Endothelial cell (in vitro differentiated cells): ENCODE measurements at places on chromosomes 1 and 21.
A peak's percentile ranks its signal among the peaks of the same experiment; 100 is the strongest.

GRCh38 chr21:41254090-41254700 is 62.4 kb upstream of the FAM3B start:
- DNase-seq: no peak

GRCh38 chr1:206512851-206513180 is 5.5 kb downstream of the RASSF5 start:
- DNase-seq: no peak

GRCh38 chr1:214404571-214405213 is 123.7 kb downstream of the SMYD2 start:
- no peak for DNase-seq

DNA sequence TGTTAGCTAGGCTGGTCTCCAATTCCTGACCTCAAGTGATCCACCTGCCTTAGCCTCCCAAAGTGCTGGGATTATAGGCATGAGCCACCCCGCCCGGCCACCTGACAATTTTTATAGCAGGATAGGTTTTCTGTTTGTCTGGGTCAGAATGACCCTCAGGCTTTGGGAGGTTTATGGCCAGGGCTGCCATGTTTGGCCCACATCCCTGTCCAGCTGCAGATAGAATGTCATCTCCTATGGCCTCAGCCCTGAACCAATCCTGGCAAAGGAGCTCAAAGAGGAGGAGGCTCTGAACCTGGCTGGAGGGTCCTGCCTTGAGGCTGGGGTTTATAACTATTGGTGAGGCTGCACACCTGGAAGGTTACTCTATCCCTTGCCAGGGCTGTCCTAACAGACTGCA is 83.0 kb downstream of the HMGB4 start:
- DNase-seq: no peak

GRCh38 chr1:214967865-214968575 is 114.5 kb upstream of the KCNK2 start:
- no peak for DNase-seq

GRCh38 chr1:9187004-9187403 is 47.6 kb upstream of the H6PD start:
- DNase-seq: no peak

- DNase-seq: no peak
Measured at GRCh38 chr1:195439661-195440060, 1168.6 kb downstream of the KCNT2 start.

- DNase-seq: no peak
Measured at GRCh38 chr21:42941696-42942085, 16.3 kb upstream of the ERVH48-1 start.

DNA sequence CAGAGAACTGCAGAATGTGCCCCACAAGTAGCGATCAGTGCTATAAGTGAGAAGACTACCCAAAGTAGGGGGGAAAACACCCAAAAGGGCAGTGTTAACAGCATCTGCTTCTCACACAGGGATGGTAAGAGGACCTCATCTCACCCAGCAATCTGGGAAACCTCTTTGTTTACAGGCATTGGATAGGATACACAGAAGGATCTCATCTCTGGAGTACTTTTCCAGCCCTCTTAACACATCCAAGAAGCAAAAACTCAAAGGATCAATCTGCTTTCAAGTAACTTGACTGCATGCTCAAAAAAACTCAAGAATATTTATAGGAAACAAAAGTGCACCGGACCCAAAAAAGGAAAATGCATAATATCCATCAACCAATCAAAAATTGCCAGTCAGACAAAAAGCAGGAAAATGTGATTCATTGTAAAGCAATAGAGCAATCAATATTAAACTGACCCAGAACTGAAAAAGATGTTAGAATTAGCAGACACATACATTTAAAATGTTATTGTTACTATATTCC is 311.0 kb upstream of the CXADR start:
- no peak for DNase-seq

- no peak for DNase-seq
Measured at GRCh38 chr1:13681921-13682320, 18.1 kb upstream of the PRDM2 start.

- DNase-seq: no peak
Measured at GRCh38 chr1:222370913-222371675, 176.8 kb downstream of the HHIPL2 start.

DNA sequence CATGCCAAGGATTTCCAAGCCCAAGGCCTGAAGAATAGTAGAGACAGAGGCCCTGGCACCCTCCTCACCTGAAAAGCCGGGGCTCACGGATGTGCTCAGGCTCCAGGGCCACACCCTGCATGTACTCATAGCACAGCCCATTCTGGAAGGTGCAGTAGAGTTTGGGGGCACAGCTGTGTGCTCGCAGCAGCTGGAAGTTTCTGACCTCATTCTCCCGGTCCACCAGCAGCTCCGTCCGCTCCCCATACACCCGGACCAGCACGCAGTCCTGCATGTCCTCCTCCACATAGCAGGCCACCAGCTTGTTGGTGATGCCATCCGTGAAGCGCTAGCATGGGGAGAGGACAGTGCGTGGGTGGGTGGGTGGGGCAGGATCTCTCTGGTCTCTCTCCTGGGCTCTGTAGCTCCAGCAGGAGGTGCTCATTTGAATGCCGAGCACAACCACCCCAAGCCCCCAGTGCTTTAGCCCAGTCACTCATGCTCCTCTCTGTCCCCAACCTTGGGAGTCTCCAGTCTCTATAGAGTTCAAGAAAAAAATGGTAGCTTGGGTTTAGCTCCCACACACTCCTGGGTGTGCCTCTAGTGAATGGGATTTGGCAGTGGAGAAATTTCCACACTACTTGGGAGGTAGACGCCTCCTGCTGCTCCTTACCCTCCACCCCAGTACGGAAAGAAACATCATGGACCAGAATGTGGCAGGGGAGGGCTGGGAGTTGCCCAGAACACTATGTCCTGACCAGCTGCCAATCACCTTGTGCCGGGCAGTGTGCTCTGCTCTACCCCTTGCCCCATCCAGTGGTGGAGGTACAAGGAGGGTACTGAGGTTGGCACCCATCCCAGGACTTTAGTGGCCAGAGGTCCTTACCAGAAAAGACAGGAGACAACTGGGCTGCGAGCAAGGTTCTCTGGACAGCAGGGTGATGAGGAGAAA is 1.9 kb downstream of the ETNK2 start:
- no peak for DNase-seq

DNA sequence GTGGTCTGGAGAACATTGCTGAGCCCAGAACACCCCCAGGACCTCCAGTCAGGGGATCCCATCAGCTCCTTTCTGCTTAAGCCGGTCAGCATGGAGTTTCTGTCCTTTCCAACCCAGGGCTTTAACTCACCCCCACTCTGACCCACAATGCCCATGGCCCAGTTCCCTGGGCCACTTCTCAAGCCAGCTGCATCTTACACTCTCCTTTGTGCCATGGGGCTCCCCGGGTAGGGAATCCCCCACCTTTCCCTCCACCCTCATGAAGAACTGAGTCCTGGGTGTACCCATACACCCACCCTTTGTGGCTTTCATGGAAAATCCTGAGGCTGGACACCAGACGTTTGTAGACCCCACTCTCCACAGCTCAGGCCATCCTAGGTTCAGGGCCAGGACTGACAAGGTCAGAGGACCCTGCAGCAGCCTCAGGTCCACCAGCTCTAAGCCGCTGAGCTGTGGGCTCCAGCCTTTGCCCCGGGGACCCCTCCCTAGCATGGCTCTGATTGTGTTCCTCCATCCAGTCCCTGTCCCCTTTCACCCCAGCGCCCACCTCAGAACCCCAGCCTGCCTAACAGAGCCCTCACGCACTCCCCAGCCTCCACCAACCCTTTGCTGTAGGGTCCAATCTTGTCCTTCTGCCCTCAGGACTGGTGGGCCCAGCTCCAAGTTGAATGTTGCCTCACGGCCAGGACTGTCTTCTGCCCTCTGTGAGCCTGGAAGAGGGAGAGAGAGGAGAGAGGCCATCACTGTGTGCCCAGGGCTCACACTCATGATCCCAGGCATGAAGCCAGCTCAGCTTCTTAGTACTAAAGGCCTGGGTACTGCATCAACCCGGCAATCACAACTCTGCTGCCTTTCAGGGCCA is 394.8 kb downstream of the MATN1 start:
- no peak for DNase-seq

DNA sequence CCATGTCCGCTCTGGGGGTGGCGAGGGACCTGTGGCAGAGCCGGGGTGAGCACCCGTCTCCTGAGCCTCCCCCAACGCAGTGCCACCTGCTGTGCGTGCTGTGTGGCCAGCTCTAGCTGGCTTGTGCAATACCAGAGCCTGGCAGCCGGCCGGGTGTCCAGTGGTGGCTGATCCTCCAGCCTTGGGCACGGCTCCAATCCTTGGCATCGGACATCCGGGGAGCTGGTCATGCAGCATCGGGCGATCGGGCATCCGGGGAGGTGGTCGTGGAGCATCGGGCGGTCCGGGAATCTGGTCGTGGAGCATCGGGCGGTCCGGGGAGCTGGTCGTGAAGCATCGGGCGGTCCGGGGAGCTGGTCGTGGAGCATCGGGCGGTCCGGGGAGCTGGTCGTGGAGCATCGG is 8.1 kb downstream of the SLX9 start:
- DNase-seq: no peak

DNA sequence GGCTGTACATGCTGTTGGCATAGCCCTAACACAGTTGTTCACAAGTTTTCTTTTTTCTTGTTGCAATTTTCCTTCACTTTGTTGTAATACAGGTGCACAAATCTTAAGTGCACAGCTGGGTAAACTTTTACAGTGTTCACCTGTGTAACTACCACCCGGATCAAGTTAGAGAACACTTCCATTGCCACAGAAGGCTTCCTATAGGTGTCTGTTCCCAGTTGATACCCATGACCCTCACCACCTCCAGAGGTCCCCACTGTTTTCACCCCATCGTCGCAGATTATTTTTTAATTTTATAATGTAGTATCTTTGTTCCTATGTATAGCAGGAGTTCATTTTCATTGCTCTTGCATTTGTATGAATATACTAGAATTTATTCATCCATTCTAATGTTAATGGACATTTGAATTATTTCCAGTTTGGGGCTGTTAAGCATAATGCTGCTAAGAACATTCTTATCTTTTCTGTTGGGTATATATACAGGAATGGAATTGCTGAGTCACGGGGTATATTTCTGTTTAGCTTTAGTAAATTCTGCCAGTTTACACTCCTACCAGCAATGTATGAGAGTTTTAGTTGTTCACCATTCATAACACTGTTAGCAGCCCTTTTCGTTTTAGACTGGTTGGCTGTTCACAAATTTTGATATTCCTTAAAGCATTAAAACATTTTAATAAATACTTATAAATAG is 16.4 kb downstream of the SPRTN start:
- DNase-seq: no peak

GRCh38 chr1:29599826-29600225 is 363.5 kb downstream of the PTPRU start:
- DNase-seq: no peak

GRCh38 chr1:93180723-93181613 is at the start of gene CCDC18:
Gene CCDC18 (plus strand): TSS chr1:93180724. CDS start chr1:93183362, 2,638 bp downstream.
- peak; percentile 40 for DNase-seq

GRCh38 chr1:114670083-114671010 is 498 bp upstream of the DENND2C start:
- DNase-seq: peak; percentile 92

GRCh38 chr1:88291611-88292354 is 392.3 kb upstream of the PKN2 start:
- DNase-seq: no peak

DNA sequence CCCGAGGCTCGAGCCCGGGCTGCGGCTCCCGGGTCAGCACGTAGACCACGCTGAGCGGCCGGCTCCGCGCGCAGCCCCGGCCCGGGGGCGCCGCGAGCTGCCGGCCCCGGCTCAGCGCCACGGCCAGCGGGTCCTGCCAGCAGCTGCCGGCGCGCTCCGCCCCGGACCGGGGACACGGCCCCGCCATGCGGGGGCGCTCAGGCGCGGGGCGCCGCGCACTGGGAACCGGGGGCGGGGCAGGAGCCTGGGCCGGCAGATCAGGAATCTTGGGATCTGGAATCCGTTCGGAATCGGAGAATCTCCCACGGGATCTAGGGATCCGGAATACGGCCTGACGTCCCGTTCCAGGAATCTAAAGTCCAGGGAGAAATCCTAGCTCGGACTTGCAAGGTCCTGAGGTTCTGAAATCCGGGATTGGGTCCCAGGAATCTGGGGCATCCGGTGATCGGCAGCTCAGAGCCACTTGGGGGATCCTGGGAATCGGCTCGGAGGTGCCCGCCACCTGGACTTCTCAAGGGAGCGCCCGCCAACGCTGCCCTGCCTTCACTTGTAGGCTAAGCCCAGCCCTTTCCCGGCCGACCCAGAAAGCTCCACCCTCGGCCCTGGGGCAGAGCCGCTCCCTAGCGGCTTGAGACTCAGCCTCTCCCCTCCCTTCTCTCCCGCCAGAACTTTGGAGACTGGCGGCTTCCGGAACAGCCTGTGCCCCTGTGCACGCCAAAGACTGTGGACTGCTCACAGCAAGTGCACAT is at the start of gene MAP3K6:
Gene MAP3K6 (minus strand): TSS at position 551 of the 749 bp plus-strand sequence. CDS start 364 bp downstream, at position 187.
- peak; percentile 79 for DNase-seq

DNA sequence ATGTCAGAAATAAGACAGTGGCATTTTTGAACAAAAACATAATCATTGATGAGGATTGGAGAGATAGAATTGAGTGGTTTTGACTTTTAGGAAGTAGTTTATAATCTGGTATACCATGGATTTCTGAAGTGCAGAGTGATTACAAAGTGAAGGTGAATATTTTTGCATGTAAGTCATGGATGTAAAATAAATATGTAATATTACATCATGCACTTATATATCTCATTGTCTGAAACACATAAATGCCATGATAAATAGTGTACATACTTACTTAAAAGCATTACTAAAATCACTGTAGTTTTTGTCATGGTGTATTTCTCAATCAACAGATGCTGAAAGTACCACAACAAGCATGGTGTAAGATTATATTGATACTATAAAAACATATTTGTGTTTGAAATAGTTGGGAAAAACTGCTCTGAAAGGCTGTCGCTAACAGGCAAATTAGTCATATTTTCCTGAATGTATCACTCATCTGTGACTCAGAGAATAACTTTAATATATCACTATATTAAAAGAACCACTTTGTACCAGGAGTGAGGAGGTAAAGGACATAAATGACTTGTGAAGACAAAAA is 24.8 kb upstream of the RGS18 start:
- DNase-seq: no peak

GRCh38 chr1:3530926-3531818 is 76.7 kb downstream of the ARHGEF16 start:
- peak; percentile 70 for DNase-seq

DNA sequence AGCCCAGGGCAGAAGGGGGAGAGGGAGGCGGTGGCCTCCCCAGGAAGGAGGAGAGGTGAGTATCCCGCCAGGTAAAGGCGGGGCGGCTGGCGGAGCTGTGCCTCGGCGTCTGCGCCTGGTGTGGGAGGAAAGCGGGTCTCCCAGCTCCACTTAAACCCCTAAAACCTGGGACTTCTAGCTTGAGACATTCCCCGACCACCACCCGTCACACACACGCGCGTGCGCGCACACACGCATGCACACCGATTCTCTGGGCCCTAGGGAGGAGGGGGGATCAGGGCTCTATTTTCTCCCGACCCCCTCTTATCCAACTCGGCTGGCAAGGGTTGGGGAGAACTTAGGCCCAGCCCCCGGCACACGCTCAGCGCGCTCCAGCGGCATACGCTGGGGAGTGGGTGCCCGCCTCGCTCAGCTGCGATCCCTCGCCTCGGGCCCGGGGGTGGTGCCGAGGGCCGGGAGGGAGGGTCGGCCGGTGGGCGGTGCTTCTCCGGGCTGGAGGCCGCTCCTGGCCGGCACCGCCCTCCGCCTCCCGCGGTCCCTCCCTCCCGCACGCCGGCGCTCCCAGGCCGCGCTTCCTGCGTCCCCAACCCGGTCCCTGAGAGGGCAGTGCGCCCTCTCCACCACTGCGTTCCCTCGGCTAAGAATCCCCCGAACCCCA is at the start of gene TMEM51:
Gene TMEM51 (plus strand): TSS at position 564 of the 658 bp plus-strand sequence. CDS start 61,341 bp downstream, outside the sequence.
- DNase-seq: peak; percentile 90
